Right ventricle myocardium inferior (tissue), 1 donor: ENCODE measurements at places on chromosomes 12 and 14. TPM values are rescaled to one million over a fixed set of nuclear protein-coding genes. Genes with fewer than 3 reads are reported as not detected.

The NYNRIN gene
- 9.5 TPM for total RNA-seq

The SMIM41 gene
- total RNA-seq = 0.16 TPM

The KIF5A gene
- 0.05 TPM for total RNA-seq

GRCh38 chr14:64856529-64857445 is 22.9 kb downstream of the SPTB start:
- no peak for DNase-seq

- no peak for DNase-seq
These were observed 156.6 kb downstream of the DAD1 start for GRCh38 chr14:22432348-22432976.

- no peak for DNase-seq
These were observed 80.2 kb downstream of the ESR2 start for GRCh38 chr14:64213853-64214570.

GRCh38 chr14:83217492-83217891 is 1683.8 kb upstream of the SEL1L start:
- DNase-seq = no peak

DNA sequence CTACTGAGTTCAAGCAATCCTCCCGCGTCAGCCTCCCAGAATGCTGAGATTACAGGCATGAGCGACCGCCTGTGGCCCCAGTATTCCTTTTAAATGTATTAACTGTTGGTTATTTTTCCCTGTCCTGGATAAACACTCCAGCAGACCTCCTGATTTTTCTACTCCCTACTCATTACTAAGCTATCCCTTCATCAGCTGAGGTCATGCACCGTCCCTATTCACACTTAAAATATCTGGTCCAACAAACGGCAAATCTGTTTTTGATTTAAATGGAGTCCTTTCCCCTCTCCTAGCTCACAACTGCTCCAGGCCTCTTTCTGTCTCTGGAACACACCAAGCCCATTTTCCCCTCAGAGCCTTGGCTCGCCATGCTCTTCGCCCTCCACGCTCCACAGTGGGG is 1003.3 kb upstream of the TMEM132C start:
- DNase-seq = no peak

GRCh38 chr14:61148742-61149350 is 132.3 kb downstream of the TMEM30B start:
- no peak for DNase-seq

GRCh38 chr12:26971963-26972362 is 33.7 kb downstream of the FGFR1OP2 start:
- DNase-seq = no peak

- DNase-seq = no peak
These were observed 23.9 kb downstream of the DUSP6 start for GRCh38 chr12:89328151-89329030.
